ENCODE measurements at places on chromosomes 2 and 18. TPM values are rescaled to one million over a fixed set of nuclear protein-coding genes. Genes with fewer than 3 reads are reported as not detected.
A peak's percentile ranks its signal among the peaks of the same experiment; 100 is the strongest.

GRCh38 chr2:160308915-160309314 is 108.8 kb upstream of the ITGB6 start:
- DNase-seq: no peak

- no peak for DNase-seq
These were observed 456.3 kb downstream of the ZEB2 start for GRCh38 chr2:144063602-144064001.

DNA sequence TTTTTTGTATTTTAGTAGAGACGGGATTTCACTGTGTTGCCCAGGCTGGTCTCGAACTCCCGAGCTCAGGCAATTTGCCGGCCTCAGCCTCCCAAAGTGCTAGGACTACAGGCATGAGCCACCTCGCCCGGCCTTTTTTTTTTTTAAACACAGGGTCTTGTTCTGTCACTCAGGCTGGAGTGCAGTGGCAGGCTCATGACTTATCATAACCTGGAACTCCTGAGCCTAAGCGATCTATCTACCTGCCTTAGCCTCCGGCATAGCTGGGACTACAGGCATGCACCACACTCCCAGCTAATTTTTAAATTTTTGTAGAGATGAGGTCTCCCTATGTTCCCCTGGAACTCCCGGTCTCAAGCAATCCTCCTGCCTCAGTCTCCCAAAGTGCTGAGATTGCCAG is 1.4 kb upstream of the ITGAV start:
- DNase-seq: no peak

- DNase-seq: no peak
These were observed 81.5 kb downstream of the NRP2 start for GRCh38 chr2:205763708-205764211.

GRCh38 chr2:102060047-102060446 is 68.3 kb downstream of the IL1R2 start:
- DNase-seq: no peak

DNA sequence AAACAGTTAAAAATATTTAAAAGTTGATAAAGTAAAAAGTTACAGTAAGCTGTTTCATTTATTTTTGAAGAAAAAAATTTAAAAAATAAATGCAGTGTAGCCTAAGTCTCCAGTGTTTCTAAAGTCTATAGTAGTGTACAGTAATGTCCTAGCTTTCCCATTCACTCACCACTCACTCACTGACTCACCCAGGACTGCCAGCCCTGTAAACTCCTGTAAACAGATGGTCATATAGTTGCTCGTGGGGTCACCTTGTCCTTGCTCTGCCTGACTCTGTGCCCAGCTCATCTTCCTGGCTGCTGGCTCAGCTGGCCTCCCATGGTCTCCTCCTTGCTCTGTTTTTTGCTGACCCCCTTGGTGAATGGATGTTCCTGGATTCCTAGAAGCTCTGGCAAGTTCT is 180.3 kb downstream of the VAPA start:
- no peak for DNase-seq

GRCh38 chr2:73704285-73704684 is 32.9 kb downstream of the TPRKB start:
- DNase-seq: no peak

DNA sequence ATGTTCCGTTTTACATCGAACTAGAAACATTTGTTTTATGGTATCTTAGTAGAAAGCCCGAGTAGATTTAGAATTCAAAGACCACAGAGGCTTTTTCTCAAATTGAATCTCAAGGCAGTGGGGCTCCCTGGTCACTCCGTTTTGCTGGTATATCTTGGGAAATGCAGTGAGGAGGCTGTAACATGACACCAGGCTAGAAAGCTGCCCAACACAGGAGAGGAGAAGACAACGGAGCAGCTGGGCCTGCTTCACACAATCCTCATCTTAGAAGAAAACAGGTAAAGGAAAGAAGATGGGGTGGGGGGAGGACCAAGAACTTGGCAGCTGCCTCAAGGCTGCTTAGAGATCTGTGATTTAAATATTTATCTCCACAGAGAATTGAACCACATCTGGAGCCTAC is 38.3 kb upstream of the EPB41L3 start:
- no peak for DNase-seq

Gene DOK6
- not detected for total RNA-seq

- DNase-seq: no peak
These were observed 405.9 kb downstream of the XIRP2 start for GRCh38 chr2:167293943-167294775.

GRCh38 chr2:120442541-120442922 is 96.6 kb downstream of the INHBB start:
- DNase-seq: no peak

DNA sequence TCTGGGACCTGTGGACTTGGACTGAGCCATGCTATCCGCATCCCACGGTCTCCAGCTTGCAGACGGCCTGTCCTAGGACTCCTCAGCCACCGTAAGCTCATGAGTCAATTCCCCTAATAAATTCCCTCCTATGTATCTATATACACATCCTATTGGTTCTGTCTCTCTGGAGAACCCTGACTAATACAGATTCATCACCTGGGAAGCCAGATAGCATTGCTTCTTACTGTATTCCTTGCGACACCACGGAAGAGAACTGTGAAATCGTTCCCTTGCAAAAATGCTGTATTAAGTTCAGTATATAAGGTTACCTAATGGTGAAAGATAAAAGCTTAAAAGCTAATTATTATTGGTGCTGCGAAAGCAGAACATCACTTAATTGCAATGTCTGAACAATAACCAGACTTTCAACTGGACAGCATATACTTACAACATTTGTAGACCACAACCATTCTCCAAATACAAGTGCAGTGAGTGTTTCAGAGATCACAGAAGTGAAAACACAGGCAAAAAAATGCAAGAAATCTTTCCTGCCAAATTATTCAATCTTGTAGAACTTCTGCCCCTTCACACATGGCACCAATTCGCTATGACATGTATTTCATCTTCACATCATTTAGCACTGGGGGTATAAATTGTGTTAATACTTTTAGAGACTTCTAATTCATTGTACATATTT is 352.9 kb downstream of the TXNL1 start:
- no peak for DNase-seq

DNA sequence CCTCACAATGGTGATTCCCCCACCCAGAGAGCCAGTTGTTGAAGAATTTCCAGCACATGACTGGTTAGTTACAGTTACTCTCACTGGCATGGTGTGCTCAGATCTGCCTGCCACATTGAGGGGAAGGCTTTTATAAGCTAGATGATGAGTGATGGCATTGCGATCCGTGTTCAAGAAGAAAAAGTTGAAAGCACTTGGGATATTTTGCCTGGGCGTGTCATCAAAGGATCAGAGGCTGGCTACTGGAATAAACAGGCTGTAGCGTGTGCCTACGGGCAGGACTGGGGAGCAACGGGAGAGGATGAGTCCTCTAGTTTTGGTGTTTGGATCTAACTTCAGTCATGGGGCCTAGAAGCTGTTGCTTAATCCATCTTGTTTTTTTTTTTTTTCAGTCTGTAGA is 175.0 kb downstream of the SETBP1 start:
- DNase-seq: no peak

- no peak for DNase-seq
These were observed 6.3 kb downstream of the TRABD2A start for GRCh38 chr2:84874381-84875212.

Gene LCT
- total RNA-seq: not detected

- DNase-seq: no peak
These were observed 182.2 kb downstream of the PPP1R1C start for GRCh38 chr2:182167882-182168281.

GRCh38 chr2:177161741-177162460 is 50.7 kb upstream of the HNRNPA3 start:
- peak; percentile 65 for DNase-seq

- peak; percentile 74 for DNase-seq
These were observed 72.5 kb downstream of the RTTN start for GRCh38 chr18:70132999-70133398.

Gene FRZB
- total RNA-seq: 42.5 TPM

Gene IL1R1
- 132 TPM for total RNA-seq

- no peak for DNase-seq
These were observed 34.6 kb downstream of the SH3BP4 start for GRCh38 chr2:234986390-234986789.

GRCh38 chr2:160555420-160556071 is 61.9 kb upstream of the RBMS1 start:
- no peak for DNase-seq

GRCh38 chr18:24054130-24054529 is 39.6 kb downstream of the TTC39C start:
- DNase-seq: no peak

GRCh38 chr2:240620149-240620731 is 5.0 kb upstream of the GPR35 start:
- peak; percentile 55 for DNase-seq

- DNase-seq: no peak
These were observed 608 bp downstream of the PHOSPHO2 start for GRCh38 chr2:169694894-169695260.

- DNase-seq: no peak
These were observed 1.1 kb downstream of the CASP8 start for GRCh38 chr2:201261471-201261870.

- DNase-seq: no peak
These were observed 59.9 kb upstream of the SPAG16 start for GRCh38 chr2:213224366-213224765.
